Stimulated activated CD8-positive, alpha-beta memory T cell treated with anti-CD3 and anti-CD28 coated beads, Interleukin-2, amount 100 ng/mL, for 48 hours (primary cell): ENCODE measurements at places on chromosomes 6 and 20.
A peak's percentile ranks its signal among the peaks of the same experiment; 100 is the strongest.

DNA sequence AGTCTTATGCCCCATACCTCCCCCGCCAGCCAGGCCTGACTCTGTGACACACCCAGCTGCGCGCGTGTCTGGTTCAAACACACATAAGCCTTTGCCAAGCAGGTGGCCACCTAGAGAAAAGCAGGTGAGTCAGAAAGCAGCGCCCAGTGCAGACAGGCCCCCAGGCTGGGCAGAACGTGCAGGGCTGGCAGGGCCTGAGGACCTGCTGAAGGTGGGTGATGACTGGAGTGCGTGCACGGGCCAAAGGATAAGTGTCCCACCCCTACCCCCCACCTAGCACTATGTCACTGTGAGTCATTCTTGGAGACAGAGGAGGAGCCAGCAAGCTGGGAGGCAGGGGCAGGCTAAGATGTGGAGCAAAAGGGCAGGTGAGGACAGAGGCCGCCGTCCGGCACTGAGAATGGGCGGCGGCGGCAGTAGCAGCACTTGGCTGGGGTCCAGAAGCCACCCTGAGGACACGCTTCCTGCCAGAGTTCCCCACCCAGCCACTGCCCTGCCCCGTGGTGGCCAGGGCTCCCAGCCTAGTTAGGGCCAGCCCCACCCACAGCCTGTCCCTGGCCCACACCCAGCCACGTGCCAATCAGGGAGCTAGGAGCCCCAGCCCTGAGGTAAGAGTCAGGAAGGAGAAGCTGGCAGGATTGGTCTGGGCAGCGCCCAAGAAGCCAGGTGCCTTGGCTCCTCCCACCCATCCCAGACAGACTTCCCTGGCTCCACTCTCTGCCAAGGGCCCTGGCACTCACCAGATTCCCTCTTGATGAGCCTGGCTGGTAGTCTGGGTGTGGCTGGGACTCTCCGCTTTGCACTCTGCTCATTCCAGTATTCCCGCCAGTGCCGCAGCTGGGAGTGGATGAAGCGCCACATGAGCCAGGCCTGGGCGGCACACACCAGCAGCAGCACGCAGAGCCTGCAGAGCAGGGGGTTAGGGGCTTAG, 72.7 kb downstream of the TRAM2 start:
- DNase-seq = no peak

DNA sequence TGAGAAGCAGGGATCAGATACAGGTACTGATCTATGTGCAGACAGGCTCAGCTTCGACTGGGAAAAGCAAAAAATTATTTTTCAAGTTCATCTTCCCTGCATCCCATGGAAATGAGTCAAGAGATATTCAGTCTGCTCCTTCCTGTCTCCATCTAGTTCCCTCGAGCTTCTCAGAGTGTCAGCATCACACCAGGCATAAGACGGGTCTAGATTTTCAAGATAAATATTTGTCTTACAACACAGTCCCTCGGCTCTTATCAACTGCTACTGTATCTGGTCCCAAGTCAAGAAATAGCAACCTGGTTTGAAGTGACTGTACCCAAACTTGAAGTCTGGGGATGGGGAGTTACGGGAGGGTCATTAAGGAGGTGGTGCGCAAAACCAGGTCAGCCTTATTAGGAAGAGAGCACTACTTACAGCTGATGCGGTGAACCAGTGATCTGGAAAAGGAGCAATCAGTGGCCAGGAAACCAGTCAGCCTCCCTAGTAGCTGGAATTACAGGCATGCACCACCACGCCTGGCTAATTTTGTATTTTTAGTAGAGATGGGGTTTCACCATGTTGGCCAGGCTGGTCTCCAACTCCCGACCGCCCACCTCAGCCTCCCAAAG, 29.7 kb downstream of the ZMYND8 start:
- DNase-seq = no peak

DNA sequence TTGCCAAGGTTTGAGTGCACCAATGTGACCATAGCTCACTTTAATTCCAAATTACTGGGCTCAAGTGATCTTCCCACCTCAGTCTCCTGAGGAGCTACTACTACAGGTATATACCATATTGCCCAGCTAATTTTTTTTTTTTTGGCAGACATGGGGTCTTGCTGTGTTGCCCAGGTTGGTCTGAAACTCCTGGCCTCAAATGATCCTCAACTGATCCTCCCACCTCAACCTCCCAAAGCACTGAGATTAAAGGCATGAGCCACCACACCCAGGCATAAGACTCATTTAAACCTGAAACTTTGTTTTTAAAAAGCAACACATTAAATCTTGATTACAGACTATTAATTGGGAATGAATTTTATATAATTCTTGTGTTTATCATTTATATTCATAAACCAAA, 67.7 kb downstream of the ARHGAP18 start:
- DNase-seq = no peak

- DNase-seq = no peak
Measured at GRCh38 chr6:28303570-28303969, 22.2 kb downstream of the PGBD1 start.

DNA sequence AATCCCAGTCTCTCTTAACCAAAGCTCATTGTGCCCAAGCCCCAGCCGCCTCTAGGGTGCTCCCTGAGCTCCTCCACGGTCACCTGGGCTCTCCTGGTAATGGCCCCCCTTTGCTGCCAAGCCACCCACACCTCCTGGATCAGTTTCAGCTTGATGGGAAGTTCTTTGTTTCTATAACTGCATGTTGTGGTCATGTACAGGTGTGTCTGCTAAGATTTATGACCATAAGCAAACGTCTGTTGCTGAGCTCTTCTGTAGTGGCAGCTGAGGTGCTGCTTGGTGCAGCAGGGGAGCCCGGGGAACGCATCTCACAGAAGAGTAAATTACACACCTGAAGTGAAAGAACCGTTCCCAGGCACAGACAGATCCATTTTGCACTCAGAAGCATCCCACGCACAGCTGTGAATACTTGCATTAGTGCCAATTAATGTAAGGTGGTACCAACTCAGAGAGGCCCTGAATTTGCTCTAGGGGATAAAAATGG, 194.6 kb upstream of the ARID1B start:
- no peak for DNase-seq

DNA sequence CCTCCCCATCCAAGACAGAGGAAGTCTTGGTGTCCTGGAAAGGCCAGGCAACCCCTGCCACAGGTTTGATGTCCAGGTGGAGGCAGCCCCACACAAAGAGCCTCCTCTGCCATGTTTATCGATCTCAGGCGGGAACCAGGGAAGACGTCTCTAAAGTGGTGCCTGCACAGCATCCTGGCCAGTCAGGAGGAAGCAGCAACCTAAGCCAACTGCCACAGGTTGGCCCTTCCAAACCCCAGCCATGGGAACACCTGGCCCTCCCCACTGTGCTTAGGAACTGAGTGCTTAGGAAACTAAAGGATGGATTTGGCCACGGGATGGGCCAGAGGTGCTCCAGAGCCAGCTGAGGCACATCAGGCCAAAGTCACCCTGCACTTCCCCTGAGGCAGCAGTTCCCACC, 56.9 kb downstream of the CSE1L start:
- no peak for DNase-seq

DNA sequence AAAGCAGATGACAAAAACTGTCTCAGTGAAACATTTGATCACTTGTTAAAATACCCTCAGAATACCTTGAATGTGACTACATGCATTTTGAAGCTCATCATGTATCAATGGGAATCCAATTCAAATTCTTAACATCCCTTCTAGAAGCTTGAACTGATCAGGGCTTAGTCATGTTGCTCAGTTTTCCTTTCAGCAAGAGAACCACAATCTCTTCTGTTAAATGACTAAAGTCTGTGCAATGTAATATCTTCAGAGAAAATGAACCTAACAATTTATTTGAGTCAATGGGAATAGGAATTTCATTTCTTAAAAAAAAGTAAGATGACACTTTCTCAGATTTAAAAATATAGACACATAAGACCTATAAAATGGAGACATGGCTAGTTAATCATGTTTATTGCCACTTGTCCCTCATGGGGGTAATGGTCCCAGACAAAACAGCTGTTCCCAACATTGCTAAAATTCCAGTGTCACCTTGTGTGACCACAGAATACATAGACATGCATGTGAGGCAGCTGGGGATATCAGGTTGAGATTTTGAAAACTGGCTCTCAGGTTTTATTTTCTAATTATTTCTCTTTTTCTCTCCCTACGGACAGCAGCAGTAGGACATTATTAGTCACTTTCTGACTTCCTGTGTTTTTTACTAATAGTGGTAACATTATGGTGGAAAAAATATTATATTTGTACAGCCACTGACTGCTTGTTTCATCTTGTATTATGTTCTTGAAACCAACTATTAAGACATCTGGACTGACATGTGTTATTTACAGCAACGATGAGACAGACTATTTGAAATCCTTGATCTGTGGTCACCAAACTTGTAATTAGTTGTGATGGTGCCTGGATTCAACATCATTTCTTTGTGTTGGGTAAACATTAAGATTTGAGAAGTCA, 192.5 kb downstream of the COL9A1 start:
- no peak for DNase-seq

DNA sequence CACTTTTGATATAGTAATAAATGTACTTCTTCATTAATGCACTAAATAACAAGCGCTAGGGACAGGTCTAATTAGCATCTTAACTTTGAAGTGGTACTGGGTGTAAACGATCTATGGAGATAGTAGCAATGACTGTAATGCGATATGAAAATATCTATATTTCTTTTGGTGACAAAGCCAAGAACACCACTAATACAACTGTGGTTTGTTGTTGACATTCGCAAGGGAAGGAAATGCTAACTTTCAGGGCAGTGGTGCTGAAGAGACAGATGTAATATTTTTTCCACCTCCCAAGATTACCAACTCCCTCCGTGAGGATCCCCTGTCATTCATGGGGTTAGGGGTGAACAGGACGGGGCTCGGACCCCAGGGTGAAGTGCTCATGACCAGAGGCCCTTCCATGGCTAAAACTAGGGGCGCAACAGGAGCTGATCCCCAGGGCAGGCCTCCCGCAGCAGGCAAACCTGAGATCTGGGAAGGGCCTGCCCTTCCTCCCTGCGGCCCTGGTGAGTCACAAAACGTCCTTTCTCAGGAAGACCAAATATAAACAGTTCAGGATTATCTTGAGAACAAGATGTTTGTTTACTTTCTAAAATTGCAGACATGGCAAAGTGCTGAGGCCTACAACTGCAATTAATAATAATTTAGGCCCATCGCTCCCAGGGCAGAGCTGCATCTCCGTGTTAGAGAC, 65.0 kb upstream of the TOX2 start:
- DNase-seq = no peak

DNA sequence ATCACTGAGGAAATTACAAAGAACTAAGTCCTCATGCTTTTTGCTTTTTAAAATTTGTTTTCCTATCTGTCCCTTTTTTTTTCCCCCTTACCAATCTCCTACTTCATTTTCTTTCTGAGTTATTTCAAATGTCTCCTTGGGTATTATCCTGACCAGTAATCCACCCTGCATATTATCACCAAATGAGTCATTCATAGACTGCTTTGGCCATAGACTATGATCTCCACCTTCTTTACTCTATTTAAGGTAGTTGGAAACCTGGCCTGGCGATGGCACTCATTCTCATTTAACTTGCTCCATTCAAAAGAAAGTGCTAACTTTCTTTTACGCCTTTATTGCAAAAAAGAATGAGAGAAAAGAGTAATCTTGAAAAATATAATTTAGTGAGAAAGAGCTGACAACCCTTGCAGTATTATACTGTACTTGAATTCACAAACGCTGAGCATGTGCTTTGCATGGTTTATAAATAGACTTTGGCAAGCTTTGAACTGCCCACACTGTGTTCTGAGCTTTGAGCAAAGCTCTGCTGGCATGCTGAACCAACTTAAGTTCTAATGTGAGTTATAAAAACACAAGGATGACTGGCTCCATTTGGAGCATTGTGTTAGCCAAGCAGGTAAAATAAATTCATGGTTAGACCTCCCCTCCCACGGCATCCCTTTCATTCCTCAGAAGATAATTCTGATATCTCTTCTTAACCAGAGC, 198.9 kb downstream of the NKAIN2 start:
- no peak for DNase-seq

DNA sequence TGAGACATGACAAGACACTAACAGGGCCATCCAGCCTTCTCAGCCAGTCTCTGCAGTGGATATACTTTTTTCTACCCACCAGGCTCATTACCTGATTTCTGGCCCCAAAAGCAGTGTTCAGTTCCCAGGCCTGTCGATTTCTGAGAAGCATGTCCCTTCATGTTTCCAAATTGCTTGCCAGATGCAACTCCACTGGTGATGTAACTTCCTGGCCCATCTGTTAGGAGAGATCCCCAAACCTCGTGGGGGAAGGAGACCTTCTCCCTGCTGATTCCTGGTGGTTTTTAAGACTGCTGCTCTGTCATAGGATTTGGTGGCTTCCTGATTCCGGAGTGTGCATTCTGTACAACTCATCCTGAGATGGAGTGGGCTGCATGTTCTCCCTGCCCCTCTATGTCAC, 31.6 kb upstream of the MRPS10 start:
- DNase-seq = no peak

DNA sequence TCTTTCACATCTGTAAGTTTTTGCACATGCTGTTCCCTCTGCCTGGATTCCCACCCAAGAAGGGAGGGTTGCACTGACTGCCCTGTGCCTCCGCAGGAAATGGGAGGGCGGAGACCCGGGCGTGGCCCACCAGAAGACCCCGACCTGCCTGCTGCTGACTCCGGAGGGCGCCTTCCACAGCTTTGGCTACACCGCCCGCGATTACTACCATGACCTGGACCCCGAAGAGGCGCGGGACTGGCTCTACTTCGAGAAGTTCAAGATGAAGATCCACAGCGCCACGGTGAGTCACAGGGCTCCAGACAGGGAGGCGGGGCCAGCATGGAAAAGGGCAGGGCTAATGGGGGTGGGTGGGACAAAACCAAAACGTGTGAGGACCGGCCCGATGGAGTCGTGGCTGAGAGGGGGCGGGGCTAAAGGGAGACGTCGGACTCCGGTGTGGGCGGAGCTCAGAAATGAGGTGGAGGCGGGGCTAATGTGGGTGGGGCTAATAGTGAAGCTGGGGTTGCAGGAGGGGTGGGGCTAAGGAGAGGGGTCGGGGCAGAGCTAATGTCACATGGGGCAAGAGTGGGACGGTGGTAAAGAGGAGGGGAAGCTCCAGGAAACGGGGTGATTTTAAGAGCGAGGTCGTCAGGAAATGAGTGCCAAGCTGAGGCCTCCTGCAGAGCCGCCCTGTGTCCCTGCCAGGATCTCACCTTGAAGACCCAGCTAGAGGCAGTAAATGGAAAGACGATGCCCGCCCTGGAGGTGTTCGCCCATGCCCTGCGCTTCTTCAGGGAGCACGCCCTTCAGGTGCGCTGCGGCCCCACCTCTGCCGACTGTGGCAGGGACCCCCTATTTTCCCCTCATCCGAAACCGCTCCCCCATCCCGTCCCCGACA, 12.6 kb downstream of the HSPA12B start:
- DNase-seq = peak; percentile 47
